Caudate nucleus (tissue), 63 donors: ENCODE measurements at places on chromosomes 1 and 21.
A peak's percentile ranks its signal among the peaks of the same experiment; 100 is the strongest.

DNA sequence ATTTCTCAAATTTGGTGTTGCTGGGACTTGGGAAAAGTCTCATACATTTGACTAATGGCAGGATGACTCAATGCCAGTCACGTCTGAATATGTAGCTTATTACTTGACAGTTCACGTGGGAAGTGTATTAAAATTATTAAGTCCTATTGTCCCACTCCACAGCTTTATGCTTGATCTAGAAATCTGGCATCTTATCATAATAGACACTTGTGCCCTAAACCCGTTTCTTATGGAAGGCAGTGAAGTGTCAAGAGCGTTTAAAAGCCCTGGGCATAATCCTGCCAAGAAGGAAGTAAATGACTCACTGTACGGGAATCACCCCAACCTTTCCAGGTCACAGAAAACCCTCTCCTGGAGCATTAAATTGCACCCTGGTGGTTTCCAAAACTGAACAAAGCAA, 207.4 kb downstream of the APP start:
- no peak for DNase-seq

DNA sequence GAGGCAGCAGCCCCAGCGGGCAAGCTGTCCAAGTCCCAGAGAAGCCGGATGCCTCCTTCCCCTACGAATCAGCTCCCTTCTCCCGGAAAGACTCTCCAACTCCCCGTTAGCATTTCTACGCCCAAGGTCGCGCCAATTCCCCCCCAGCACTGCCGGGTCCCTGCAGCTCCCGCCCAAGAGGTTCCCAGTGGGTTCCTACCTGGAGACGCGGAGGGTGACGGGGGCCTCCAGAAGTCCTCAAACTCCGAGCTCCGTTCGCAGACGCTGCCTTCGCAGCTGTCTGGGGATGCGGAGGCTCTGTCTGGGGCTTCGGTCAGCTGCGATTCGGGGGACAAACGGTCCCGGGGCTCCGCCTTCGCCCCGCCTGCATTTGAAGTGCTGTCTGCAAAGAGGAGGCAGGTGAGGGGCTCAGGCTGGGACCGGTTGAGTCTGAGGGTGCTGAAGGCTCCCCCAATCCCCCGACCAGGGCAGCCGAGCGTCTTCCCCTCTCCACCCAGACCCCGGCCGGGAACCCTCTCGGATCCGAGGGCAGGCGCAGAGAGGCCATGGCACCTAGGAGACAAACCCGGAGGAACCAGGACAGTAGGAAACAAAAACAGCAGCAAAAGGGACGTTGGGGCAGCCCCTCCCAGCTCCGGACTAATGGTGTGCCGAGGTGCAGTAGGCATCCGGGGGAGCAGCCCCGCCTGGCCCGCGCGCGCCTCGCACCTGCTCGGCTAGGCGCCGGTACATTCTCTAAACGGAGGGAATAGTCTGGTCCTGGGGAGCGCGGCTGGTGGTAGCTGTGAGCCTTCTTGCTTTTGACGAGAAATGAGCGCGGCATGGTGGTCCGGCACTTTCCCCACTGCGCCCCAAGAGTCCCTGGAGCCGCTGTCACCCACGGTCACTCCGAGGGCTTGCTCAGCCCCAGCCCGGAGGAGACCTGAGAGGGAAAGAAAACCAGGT, 3.8 kb downstream of the GFI1 start:
- no peak for DNase-seq

DNA sequence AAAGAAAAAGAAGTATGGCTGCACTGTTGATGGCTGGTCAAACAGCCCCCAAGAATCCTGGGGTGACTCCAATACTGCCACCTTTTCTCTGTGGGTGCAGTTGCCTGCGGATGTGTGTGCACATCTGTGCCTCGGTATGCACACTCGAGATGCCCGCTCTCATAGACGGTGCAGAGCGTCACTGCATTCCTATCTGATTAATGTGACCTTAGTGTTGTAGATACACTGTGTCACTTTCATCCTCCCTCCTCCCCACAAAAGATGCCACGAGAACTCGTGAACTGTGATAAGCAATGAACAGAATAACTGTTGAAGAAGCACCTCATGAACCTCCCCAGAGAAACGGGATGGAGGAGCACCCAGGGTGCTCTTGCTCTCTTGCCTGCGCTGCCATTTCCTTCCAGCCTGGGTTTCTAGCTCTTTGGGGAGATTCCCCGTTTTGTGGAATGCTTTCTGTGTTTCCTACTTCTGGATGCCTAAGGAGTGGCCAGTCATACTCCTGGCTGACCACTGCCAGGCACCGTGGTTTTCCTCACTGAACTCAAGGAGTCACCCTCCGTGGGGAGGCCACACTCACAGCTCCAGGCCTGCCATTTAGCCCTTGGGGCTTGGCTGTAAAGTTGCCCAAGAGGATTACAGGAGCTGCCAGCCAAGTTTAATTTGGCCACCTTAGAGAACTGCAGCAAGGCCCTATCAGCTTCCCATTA, 32.0 kb downstream of the NTPCR start:
- no peak for DNase-seq

DNA sequence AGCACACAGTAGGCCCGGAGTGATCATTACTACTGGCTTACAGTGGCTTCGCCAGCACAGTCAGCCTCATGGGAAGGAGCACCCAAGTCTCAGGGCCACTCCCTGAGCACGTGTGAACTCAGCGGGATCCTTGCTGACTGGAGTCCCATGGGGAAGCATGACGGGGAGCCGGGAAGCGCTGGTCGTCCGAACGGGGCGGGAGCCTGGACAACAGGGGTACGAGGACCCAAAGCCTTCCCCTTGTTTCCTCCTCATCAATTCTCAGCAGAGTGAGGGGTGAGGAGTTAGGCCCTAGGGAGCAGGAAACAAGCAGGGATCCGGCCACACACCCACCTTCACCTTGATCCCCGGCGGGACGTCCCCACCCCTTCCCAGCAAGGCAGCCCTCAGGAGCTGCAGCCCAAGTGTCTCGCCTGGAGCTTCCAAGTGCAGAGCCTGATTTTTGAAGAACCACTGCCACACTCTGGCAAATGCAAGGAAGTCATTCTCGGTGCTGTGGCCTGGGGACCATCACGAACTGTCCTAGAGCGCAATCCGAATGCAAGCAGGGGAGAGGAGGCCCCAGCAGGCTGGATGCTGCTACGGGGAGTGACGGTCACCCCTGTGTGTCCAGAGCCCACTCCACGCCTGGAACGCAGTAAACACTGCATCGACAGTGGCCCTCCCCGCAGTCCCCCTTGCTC, 35.5 kb downstream of the TOMM20 start:
- peak; percentile 39 for DNase-seq

- DNase-seq: no peak
Observed at GRCh38 chr1:9849691-9850441, 26.1 kb upstream of the CLSTN1 start.

DNA sequence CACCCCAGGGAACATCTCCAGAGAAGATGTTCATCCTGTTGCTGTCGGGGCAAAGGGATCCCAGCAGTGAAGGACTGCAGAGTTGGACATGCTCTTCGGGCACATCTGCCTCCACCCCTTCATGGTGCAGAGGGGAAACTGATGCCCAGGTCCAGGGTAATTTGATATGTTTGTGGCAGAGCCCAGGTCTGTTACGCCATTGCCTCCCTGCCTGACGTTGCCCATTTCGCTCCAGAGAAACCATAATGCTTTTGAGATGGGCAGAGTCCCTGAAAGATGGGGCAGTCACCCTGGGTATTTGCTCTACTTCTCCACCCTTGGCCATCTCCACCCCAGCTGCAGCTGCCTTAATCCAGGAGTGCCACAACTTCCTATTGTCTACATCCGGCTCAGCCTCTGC, 290.4 kb upstream of the POU3F1 start:
- DNase-seq: no peak

DNA sequence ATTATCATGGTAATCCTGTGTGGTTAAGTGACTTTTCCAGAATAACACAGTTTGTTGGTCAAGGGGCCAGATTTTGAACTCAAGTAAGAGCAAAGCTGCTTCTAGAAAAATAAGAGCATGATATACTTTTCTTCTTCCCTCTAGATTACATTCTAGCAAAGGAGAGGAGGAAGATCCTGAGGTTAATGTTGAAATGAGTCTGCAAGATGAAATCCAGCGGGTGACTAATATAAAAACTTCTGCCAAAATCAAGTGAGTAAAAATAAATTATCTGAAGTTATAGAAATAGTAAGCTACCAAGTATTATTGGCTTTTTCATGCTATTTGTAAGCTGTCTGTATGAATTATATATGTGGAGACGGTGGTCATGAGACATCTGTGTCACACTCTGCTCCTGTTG, 12.8 kb downstream of the WDR3 start:
- no peak for DNase-seq

- DNase-seq: no peak
Observed at GRCh38 chr1:11295905-11296304, 22.9 kb downstream of the UBIAD1 start.

DNA sequence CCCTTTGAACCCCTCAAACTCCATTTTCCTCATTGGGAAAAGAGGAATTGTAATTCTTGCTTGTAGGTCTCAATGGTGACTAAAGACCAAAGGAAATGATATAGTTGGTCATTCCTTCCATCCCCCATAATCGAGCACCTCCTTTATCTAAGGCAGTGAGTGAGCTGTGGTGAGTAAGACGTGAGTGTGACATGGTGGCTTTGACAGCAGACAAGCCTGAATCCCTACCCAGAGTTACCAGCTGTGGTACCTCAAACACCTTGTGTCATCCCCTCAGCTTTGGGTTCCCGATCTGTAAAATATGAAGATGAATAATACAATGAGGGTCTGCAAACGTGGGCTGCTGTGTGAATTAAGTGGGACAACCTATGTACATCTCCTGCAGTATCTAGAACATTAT, 8.4 kb downstream of the TRAF5 start:
- no peak for DNase-seq

GRCh38 chr1:2213576-2214505, 14.3 kb upstream of the SKI start:
- peak; percentile 48 for DNase-seq

GRCh38 chr1:47940326-47940725, 56.9 kb downstream of the TRABD2B start:
- no peak for DNase-seq

DNA sequence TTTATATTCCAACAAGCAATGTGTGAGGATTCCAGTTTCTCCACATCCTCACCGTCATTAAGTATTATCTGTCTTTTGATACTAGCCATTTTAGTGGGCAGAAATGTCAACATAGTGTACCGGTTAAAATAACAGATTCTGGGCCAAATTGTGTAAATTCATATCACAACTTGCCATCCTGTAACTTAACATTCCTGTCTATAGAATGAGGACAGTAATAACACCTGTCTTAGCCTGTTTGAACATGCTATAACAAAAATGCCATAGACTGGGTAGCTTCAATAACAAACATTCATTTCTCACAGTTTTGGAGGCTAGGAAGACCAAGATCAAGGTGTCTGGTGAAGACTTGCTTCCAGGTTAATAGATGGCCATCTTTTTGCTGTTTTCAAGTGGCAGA, 491.1 kb downstream of the PTBP2 start:
- no peak for DNase-seq

GRCh38 chr1:228321895-228322294, 84.7 kb downstream of the TRIM11 start:
- no peak for DNase-seq

DNA sequence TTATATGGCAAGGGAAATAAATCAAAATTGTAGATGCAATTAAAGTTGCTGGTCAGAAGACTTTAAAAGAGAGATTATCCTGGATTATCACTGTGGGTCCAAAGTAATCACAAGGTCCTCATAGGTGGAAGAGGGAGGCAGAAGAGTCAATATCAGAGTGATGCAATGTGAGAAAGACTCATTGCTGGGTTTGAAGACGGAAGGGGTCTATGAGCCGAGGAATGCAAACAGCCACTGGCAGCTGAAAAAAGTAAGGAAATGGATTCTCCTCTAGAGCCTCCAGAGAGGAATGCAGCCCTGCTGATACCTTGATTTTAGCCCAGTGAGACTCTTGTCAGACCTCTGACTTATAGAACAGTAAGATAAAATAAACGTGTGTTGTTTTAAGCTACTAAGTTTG, 59.8 kb upstream of the MUTYH start:
- DNase-seq: no peak

DNA sequence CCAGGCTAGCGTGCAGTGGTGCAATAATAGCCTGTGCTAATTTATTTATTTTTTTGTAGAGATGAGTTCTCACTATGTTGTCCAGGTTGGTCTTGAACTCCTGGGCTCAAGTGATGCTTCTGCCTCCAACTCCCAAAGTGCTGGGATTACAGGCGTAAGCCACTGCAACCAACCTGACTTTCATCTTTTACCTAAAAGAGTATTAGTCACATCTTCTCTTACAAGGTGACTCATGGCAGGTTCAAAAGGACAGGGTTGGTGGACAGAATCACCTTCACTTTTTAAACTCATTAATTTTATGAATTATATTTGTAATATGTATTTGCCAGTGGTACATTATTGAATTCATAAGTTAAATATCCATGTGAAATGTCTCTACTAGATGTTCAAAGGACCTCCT, 18.1 kb downstream of the JAM2 start:
- DNase-seq: no peak
